ENCODE measurements at places on chromosomes 7 and 10.

- no peak for DNase-seq
Observed at GRCh38 chr7:17299483-17299991, 1.1 kb downstream of the AHR start.

DNA sequence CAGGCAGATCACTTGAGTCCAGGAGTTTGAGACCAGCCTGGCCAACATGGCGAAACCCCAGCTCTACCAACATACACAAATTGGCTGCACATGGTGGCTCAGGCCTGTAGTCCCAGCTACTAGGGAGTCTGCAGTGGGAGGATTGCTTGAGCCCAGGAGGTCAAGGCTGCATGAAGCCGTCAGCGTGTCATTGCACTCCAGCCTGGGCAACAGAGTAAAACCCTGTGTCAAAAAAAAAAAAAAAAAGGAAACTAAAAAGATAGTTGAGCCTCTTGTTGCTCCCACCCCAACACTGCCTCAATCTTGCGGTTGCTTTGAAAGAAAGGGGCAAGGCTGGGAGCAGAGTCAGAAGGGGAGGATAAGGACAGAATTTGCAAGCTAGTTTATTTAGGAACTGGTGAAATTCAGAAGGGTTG lies 69.9 kb downstream of the SYPL1 start:
- DNase-seq, result no peak

GRCh38 chr7:158322616-158323530 lies 264.8 kb downstream of the PTPRN2 start:
- no peak for DNase-seq

GRCh38 chr10:44297963-44298362 lies 86.9 kb downstream of the CXCL12 start:
- DNase-seq, result no peak

GRCh38 chr7:95157381-95157780 lies 167.0 kb downstream of the PON1 start:
- DNase-seq, result no peak

DNA sequence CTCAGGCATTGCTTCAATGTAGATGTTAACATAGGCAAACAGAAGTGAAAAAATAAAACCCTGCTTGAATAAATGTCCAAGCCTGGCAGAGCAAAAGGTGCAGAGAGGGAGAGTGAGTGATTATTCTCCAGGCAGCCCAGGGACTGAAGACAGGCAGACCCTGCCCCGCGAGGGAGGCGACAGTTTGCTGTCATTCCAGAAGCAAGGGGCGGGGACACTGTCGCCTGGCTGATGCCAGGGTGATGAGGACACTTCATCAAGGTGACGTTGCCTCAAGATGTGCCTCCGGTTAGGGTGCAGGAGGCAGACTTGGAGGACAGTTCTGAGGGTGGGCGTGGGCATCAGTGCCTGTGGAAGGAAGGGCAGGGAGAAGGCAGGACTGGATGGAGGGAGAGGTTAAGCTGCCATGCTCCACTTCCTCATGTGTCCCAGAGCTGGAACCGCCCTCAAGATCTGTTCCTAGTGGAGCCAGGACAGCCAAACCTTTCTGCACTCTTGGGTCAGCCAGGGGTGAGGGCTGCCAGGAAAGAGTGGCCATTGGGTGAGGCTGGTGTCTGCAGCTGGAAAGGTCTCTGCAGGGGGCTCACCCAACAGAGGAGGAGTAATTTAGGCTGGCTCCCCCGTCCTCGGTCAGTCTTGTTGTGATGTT lies 560.5 kb upstream of the MKI67 start:
- no peak for DNase-seq

Measured in fibroblast of upper back skin (primary cell).